ENCODE measurements at places on chromosomes 2 and 18. TPM values are rescaled to one million over a fixed set of nuclear protein-coding genes. Genes with fewer than 3 reads are reported as not detected.

- no peak for DNase-seq
These were observed 103.7 kb downstream of the CTAGE1 start for GRCh38 chr18:22314001-22314400.

RAB6C gene
- not detected for total RNA-seq

GRCh38 chr18:59008302-59008974 is 131.2 kb upstream of the SEC11C start:
- DNase-seq: peak; percentile 88

CTIF gene
- 5.8 TPM for total RNA-seq

GRCh38 chr2:460861-461260 is 173.0 kb upstream of the ALKAL2 start:
- DNase-seq: peak; percentile 65

CENPA gene
- 42.4 TPM for total RNA-seq

GRCh38 chr2:231181860-231182512 is 16.4 kb upstream of the ARMC9 start:
- DNase-seq: peak; percentile 11

GRCh38 chr2:240460781-240461431 is 25.4 kb downstream of the GPC1 start:
- no peak for DNase-seq

NOSTRIN gene
- 0.69 TPM for total RNA-seq

- no peak for DNase-seq
These were observed 54.0 kb downstream of the ERBB4 start for GRCh38 chr2:212484563-212485080.
